ENCODE measurements at places on chromosomes 7 and 10.

DNA sequence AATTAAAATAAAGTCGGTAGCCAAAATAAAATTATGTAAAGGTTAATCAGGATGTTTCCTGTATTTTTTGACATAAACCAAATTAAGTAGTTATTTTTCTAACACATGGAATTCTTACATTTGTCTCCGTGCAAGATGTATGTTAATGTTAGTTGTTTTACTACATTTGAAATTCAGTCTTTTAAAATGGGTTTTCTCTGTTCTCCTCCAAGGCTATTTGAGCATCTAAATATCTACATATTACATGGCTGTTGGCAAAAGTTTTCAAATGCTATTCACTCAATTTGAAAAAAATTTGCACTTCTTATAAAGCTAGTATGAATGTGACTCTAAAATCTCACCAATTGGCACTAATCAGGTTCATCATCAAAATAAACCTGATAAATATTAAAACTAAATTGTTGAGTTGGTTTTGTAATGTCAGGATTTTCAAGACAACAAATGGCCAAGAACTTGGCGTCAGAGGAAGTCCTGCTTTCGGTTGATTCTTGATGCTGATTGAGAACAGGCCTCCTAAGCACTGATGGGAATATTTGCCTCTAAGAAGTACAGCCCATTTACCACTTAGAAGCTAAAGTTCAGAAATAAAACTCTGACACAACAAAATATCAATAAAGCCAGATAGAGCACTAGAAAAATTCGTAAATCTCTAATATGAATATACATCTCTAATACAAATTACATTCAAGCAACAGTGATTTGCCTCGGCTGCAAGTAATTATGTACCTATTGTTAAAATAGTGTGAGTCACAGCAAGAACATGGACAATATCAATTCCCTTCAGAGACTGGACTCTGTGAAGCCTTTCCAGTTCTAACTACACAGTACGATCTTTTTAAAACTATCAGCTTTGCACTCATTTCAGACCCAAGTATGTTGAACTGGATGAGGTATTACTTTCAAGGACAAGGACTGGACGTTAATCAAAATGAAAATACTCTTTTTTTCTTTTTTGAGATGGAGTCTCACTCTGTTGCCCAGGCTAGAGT, 733.1 kb upstream of the C7orf33 start:
- DNase-seq = no peak

- no peak for DNase-seq
Measured at GRCh38 chr10:79468015-79468560, 22.7 kb upstream of the ZCCHC24 start.

GRCh38 chr10:62071846-62072281, 170.4 kb downstream of the ARID5B start:
- no peak for DNase-seq

DNA sequence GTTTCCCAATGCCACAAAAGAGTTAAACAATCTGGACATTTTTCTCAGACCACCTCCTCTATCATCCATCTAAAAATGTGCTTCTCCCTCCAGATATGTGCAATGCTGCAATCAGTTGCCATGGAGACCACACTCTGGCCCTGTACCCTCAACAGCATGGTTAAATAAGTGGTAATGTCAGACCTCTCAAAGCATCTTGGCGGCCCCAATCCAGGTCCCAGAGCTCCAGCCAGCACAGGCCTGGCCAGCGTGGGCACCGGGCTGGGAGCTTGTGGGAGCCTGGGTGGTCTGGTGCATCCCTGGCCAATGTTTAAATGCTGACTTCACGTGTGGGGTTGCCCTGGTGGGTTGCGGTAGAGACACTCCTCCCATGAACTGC, 362.9 kb upstream of the ZNF32 start:
- DNase-seq = no peak

DNA sequence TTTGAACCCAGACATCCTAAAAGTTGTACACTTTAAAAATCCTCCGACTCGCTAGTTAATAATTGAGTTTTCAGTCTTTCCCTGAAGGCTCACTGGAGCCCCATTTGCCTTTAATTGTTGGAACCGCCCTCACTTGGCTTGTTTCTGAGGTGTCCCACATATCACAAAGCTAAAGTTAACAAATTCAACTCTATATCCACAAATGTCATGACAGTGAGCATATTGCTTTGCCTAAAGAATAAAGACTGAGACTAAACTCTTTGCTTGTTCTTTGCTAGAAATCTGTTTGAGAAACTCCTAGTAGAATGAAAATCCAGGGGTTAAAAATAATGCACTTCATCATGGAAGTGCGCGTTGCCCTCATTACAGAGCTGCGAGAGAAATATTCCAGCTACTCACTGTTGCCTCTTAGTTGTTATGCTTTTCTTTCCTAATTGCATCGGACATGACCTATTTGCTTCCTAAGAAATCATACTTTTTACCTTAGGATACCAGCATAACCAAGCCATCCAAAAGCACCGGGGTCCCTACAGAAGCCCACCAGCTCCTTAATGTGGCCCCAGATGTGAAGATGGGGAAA, 752 bp downstream of the THSD7A start:
- DNase-seq = peak; percentile 4

DNA sequence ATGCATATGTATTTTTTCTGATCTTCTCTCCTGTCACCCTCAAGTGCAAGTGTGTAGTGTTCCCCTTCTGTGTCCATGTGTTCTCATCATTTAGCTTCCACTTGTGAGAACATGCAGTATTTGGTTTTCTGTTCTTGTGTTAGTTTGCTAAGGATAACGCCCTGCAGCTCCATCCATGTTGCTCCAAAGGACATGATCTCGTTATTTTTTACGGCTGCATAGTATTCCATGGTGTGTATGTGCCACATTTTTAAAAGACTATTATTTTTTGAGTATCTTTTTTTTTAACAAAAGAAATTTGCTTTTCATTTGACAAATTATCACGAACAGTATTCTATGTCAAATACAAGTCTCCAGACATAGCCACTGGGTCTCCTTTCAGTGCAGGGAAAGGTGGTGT, 110.1 kb upstream of the ZNF746 start:
- DNase-seq = no peak

- no peak for DNase-seq
Measured at GRCh38 chr10:90859321-90859751, 1.5 kb upstream of the HTR7 start.

DNA sequence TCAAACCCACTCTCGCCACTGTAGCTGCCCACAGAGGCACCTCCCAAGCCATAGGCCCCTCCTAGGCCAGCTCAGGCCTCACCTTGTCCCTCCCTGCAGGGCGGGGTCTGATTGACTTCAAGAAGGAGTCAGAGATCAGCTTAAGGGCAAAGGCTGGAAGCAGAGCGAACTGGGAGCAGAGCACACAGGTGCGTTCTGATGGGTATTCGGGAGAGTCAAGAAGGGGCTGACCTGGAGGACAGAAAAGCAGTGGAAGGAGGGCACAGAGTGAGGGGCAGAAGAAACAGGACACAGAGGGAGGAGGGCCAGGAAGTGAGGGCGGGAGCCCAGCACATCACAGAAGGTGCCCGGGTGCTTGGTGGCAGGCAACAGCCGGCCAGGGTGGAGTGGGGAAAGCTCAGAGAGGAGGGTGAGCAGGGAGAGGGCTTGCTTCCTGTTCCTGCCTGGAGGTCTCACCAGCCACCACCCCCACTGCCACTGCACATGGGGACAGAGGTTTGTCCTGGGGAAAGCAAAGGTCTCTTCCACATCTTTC, at the start of gene AOC1:
Gene AOC1 (plus strand): TSS at position 147 of the 535 bp plus-strand sequence. CDS start 3,954 bp downstream, outside the sequence.
- peak; percentile 92 for DNase-seq

DNA sequence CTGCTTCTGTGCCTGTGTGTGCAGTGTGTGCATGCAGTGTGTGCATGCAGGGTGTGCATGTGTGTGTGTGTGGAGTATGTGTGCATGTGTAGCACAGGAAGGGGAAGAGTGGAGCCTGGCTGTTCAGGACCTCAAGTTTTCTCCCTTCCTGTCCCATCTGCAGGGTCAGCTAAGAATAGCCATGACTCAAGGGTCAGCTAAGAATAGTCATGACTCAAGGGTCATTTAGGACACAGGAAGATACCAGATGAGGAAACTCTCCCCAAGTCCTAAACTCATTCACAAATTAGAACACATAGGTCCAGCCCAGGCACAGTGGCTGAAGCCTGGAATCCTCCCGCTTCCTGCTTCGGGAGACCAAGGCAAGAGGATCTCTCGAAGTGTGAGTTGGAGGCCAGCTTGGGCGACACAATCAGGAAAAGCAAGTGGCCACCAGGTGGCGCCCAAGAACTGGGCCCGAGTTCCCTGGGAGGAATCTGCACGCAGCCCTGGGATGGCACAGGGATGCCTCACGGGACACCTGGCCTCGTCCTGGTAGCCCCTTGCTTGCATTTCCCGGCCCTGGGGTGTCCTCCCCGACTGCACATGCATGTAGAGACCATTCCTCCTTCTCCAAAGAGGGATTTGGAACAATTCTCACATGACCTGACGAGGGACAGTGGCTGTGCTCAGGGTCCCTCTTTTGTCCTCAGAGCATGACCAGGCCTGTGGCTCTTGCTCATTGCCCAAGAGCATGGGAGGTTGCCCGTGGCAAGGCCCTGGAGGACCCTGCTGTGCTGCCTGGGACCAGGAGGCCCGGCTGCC, 21.4 kb upstream of the VOPP1 start:
- peak; percentile 23 for DNase-seq

GRCh38 chr10:45373003-45373575, 927 bp upstream of the ALOX5 start:
- no peak for DNase-seq

GRCh38 chr10:21926949-21927348, 76.6 kb downstream of the DNAJC1 start:
- peak; percentile 17 for DNase-seq

- DNase-seq = no peak
Measured at GRCh38 chr7:134320201-134320600, 3.5 kb upstream of the SLC35B4 start.

DNA sequence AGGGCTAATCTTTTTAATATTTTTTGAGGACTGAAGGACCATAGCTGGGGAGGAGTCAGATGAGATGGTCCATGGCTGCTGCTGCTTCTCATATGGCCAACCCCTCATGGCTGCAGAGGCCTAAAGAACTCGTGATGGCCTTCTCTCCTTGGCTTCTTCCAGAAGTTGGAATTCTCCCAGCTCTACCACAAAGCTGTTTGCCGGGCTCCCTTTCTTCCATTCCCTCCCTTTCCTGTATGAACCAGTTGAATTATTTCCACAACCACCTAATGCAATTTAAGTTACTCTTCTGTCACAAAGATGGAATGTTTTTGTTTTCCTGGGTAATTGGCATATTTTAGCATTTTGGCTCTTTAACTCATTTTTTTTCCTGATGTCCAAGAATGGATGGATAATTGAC, 80.7 kb downstream of the PHTF2 start:
- no peak for DNase-seq

- DNase-seq = no peak
Measured at GRCh38 chr10:106440355-106440754, 724.2 kb downstream of the SORCS1 start.

DNA sequence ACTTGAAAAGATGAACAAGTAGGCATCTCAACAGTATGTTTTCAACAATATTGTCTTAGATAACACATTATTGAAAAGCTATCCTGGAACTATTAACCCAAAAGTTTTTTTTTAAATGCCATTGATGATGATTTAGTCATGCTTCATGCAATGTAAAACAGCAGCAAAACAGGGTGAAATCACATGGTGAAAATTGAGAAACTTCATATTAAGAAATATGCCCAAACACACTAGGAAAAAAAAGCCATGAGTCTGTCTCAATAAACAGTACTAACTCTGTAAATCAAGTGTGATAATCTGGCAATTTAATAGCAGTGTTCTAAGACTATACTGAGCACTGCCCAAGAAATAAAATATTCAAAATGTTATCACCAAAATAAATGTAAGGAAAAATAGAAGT, 613.1 kb downstream of the KCNMA1 start:
- DNase-seq = no peak

GRCh38 chr7:15015545-15016314, 113.2 kb upstream of the DGKB start:
- DNase-seq = peak; percentile 71

GRCh38 chr10:18483516-18484186, 167.7 kb downstream of the NSUN6 start:
- DNase-seq = no peak

- no peak for DNase-seq
Measured at GRCh38 chr7:43021431-43021830, 89.3 kb downstream of the MRPL32 start.

DNA sequence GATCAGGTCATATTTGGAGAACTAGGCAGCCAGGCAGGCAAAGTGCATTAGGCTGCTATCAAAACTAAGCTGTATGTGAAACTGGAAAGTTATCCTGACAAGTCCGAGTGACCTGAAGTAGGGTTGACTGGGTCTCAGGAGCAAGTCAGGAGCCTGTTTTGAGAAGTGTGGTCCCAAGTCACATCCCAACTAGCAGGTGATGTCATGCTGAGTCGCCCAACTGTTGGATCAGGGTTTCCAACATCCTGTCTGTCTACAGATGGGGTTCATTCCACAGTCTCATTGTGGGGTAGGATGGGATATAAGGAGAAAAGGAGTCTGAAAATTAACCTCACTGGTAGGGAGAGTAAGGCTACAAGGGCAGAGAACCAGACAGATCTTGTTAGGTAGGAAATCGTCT, 27.0 kb downstream of the SLC26A4 start:
- DNase-seq = no peak

DNA sequence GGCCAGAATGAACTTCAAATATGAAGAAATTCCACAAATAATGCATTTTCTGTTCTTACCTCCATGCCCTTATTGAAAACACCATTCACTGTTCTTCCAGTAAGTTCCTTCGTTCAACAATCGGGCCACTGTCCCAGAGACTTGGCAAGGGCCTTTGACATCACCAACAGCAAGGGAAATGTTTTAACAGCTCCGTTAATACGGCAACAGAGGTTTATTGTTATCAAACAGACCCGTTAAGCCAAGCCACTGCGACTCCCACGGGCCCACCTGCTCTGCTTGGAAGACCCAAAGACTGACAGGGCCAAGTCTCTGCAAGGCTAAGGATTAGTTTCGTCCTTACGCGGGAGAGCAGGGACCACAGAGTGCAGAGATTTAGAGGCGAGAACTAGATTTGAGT, 43.4 kb upstream of the LYZL1 start:
- DNase-seq = no peak

DNA sequence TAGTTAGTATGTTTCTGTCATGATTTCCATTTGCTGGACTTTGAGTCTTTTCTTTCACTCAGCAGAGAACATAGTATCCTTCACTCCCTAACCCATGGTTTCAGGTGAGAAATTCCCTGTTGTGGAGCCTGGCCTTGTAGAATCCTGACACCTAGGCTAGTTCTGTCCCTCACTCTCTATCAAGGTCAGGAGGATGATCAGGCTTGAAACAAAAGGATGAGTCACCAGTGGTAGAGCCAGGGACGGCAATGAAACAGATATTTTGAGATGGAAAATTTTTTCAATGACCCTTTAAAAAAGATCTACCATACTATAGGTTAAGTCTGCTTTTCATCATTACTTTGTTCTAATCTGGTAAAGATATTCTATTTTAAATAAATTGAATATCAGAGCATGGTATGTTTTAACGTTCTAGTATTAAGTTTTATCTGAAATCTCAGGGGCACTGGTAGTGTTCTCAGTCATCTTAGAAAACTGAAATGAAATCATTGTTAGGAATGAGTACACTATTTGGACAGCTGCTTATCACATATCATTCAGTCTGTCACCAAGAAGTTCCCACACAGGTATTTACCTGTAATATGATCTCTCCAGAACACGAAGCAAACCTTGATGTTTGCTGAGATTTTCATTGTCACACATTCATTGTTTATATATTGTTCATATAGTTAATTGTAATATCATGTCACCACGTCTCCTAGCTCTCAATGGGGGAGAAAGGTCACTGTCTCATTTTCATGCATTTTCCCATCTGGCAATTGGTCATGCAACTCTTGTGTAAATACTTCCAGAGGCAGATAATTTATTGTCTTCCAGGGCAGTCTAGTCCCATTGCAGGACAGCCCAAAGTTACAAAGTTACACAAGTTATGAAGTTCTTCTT, 299.9 kb upstream of the LRRTM3 start:
- DNase-seq = no peak
